ENCODE measurements at places on chromosomes 7 and 10.

GRCh38 chr7:132145466-132145865 lies 430.8 kb downstream of the PLXNA4 start:
- peak; percentile 79 for DNase-seq

- DNase-seq = no peak
Measured at GRCh38 chr10:11853468-11853867, 30.3 kb downstream of the PROSER2 start.

- DNase-seq = no peak
Measured at GRCh38 chr7:128200376-128200775, 40.7 kb upstream of the LEP start.

GRCh38 chr10:5904227-5904626 lies 14.2 kb downstream of the FBH1 start:
- DNase-seq = no peak

- DNase-seq = peak; percentile 7
Measured at GRCh38 chr10:64726466-64726865, 1205.3 kb downstream of the REEP3 start.

GRCh38 chr10:13872411-13872810 lies 285.6 kb downstream of the PRPF18 start:
- DNase-seq = no peak

DNA sequence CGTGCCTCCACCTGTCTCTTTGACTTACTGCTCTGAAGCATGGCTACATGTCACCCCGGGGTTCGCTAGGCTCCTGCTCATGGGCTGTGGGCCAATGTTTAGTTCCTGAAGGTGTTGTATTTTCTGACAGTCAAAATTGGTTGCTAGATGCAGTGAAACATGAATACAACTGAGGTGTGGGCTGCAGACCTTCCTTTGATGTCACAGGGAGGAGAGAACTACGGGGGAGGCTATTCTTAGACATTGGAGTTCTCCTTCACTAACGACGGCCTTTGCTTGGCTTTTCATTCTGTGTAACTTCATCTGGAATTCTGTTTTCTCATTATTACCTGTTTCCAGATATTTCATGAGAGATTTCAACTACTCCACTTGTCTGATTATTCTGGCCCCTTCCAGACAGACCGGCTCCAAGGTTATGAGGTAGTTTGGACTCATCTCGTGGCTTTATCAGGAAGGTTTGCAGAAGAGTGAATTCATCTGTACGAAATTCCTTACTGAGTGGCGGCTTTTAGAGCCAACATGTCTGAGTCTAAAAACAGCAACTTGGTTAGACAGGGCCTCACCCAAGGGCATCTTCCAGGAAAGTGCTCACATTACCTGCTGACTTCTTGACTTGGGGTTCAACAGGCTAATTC lies 774.7 kb downstream of the SUGCT start:
- no peak for DNase-seq

DNA sequence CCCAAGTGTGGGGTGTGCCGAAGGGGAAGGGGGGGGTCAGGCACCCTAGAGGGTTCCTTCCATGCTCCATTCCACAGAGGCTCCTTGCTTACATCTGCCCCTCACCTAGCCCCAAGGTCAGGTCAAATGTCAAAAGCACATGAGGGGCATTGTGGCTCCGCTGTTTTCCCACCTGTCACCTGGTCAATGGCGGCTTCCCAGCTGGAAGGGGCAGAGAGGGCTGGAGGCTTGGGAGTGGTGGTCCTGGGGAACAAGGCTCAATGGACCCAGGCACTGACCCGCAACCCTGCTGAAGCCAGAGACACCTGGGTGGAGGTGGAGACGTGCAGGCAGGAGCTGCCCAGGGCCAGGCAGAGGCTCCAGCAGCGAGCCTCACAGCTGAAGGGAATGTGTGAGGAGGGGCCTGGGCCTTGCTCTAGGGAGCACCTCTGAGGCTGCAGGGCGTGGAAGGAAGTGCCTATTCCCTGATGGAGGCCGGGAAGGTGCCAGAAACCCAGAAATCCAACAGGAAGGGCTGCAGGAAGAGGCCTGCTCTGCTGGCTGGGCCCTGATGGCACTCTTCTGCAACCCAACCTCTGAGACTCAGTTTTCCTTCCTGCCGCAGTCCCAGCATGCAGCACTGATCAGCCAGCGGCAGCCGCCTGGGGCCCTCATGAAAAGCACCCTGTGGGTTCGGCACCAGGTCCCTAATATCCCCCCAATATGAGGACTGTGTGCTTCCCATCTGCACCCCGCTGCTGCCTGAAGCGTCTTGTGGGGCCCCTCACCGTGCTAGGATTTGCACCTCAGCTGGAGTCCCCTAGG lies 16.0 kb downstream of the RASGEF1A start:
- DNase-seq = no peak

DNA sequence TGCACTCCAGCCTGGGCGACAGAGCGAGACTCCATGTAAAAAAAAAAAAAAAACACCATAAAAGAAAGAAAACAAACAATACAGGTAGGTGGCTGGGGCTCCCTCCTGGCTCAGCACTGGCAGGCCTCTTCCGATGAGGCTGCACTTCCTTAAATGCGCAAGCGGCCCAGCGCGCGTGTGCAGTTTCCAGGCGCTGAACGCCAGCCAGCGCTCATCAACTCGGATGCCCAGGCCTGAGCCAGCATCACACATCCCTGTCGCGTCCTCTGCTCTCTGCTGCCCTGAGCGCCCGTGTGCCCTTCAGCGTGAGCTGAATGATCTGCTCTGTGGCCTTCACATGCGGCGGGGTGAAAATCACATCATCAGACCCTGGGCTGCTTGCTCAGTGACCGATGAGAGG lies 31.8 kb downstream of the NUDT1 start:
- no peak for DNase-seq

GRCh38 chr7:128221929-128222403 lies 19.1 kb upstream of the LEP start:
- DNase-seq = peak; percentile 67

- DNase-seq = no peak
Measured at GRCh38 chr7:87369216-87369615, 23.8 kb downstream of the CROT start.

- DNase-seq = no peak
Measured at GRCh38 chr7:17774716-17775288, 165.5 kb downstream of the SNX13 start.

- no peak for DNase-seq
Measured at GRCh38 chr7:37719077-37719476, 35.5 kb downstream of the GPR141 start.

DNA sequence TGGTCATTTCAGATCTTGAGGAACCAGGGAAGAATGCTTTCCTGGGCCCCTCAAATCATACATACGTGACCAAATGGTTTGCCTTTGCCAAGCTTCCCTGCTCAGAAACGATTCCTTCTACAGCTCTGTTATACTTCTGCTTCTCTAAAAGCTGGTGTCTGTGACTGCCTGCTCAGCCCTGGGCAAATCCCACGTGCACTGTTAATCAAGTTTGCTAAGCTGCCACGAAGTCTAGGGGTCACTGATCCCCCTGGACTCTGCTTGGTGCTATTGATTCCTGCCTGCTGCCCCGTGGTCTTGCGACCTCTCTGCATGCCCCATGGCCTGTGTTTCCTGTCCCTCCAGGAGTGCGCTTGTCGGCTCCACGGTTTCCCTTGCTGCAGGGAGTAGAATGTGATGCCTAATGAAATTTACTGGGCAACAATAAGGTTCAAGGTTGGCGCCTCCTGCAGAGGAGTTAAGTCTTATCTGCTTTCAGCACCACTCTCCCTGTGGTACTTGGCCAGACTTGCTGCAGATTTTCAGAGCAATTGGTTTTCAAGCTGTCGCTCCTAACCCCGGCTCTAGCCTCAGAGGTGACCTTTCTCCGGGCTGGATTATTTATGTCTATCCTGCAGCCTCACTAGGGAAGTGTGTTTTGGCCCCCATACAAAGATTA lies 201.6 kb upstream of the FZD8 start:
- DNase-seq = no peak

DNA sequence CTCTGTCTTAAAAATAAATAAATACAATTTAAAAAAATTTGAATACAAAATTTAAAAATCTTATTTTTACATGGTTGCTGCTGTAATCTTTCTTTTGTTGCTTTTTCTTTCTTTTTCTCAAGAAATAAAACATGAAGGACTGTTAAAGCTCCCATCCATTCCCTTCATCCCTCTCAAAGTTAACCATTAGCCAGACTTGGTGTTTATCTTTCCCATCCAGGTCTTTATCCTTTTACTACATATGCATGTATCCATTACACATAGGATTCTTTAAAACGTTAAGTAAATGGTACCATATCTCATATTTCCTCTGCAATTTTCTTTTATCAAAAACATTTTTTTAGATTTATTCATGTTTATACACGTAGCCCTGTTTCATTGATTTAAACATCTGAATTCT lies 70.1 kb downstream of the CREB3L2 start:
- no peak for DNase-seq
